NCI-H446 treated with DMSO at 0.1 percent for 48 hours (cell line): ENCODE measurements at places on chromosomes 3 and 15.

DNA sequence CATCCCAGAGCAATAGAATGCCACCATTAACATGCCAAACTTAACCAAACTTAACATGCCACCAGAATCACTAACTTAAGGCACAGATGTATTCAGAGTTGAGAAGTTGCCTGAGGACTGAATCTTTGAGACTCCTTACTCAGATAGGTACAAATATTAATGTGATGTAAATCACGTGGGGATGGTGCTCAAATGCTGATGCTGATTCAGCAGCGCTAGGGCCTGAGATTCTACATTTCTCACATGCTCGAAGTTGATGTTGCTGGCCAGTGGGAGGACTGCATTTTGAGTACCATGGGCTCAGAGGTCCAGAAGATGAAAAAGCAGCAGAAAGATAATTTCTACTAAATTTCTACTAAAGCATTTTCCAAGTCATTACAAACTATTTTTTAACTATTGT is 54.1 kb downstream of the RPL22L1 start:
- no peak for DNase-seq

GRCh38 chr15:65583701-65584100 is 27.2 kb downstream of the INTS14 start:
- no peak for DNase-seq

DNA sequence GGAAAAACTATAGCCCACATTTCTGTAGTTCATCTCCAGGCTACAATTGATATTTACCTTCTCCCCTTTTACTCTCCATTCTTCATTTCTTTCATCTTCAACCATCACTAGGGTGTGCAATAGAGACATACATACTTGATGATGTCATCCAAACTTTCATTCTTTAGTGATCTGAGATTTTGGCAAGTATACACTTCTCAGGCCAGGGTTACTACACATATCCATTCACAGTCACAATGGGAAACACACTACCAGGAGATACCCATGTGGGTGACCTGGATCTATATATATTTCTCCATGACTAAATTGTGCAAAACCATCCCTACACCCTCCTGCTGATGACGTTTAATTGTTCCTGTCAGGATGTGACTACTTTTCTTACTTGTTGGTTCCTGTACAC is 769.5 kb upstream of the DPPA4 start:
- DNase-seq = no peak

DNA sequence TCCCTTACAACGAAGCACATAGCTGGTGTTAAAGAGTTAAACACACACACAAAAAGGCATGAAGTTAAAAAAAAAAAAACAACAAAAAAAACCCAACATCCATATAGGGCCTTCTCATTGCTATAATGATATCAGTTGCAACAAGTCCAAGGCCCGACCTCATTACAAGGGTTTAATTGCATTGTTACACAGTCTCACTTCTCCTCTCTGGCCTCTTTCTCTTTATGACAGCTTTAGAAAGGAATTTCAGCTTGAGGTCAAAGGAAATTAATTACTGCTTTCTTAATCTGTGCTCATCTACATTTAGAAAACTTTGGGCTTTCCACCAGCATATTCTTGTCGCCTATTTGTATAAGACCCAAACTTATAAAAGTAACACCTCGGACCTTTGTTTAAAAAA is 342.1 kb downstream of the NR2F2 start:
- DNase-seq = no peak

GRCh38 chr3:42612217-42612616 is 11.7 kb downstream of the NKTR start:
- no peak for DNase-seq
